ENCODE measurements at places on chromosomes 2 and 18. TPM values are rescaled to one million over a fixed set of nuclear protein-coding genes. Genes with fewer than 3 reads are reported as not detected.

The UGT1A9 gene
- not detected for polyA plus RNA-seq

The RAB6C gene
- 0.02 TPM for polyA plus RNA-seq

The RAB27B gene
- 0.68 TPM for polyA plus RNA-seq

The SP140 gene
- polyA plus RNA-seq = 0.75 TPM

The CFAP221 gene
- polyA plus RNA-seq = 0.12 TPM

The LOXL3 gene
- polyA plus RNA-seq = 47.9 TPM

The GPR39 gene
- 2.1 TPM for polyA plus RNA-seq

The SESTD1 gene
- 4.6 TPM for polyA plus RNA-seq

The DNAJC5G gene
- polyA plus RNA-seq = not detected

DNA sequence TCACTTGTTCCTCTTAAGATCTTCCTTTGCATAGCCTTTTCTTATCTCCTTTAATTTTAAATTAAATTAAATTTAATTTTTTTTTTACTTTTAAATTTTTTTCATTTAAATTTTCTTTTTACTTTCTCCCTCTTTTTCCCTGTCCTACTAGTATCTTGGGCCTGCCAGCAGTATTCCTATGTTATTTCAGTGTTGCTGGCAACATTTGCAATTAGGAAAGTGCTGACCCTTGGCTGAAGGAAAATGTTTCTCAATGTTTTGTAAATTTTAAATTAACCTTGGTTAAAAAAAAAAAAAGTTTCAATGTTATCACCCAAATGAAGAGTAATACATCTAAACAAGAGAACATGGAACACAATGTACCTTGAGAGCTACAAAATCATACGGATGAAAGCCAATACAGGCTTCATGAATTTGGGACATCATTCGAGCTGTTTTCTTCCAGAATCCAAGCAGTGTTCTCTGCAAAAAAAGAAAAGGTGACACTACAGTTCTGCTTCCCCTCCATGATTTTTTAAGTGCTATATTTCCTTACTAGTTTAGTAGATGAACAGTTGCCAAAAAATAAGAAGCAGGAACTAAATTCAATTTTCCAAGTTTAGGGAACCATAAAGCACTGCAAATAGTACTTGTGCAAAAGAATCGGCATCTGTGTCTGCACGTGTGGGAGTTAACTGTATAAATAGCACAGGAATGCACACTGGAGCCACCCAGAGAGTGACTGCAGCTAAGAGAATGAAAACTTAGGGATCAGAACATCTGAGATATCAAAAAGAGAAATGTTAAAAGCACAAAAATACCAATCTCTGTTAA, 55.8 kb downstream of the ICA1L start:
- DNase-seq = no peak
- H3K4me1 ChIP-seq = no peaks in the 10 kb centered on the region
- H3K36me3 ChIP-seq = peaks cover 18% of the 10 kb centered on the region
- H3K4me3 ChIP-seq = no peak overlapping the region

GRCh38 chr18:11994703-11995444, 13.6 kb downstream of the IMPA2 start:
- peaks cover 79% of the 10 kb centered on the region for H3K27me3 ChIP-seq
- H3K27ac ChIP-seq = no peak overlapping the region
- DNase-seq = no peak
- H3K4me3 ChIP-seq = no peak overlapping the region

DNA sequence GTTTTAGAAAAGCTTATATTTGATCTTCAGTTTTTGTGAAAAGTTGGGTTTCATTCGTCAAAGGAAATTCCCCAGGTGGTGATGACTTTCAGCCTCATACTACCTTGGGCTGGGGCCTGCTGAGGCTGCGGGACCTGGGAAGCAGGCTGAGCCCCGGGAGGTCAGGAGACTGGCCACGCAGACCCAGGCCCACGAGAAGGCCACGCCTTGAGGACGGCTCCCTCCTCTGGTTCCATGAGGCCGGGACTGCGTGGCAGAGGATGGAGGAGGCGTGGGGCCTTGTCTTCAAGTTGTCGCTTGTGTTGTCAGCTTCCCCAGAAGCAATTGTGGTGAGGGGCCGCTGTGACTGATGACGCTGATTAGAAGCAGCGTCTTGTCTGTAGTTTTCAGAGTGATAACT, 11.8 kb downstream of the CNDP2 start:
- no peak overlapping the region for H3K27ac ChIP-seq
- H3K4me1 ChIP-seq = no peaks in the 10 kb centered on the region
- no peak for DNase-seq
- peaks cover 13% of the 10 kb centered on the region for H3K36me3 ChIP-seq
- no peaks in the 10 kb centered on the region for H3K27me3 ChIP-seq
- H3K4me3 ChIP-seq = no peak overlapping the region

GRCh38 chr2:39469807-39470206, 32.7 kb upstream of the MAP4K3 start:
- H3K36me3 ChIP-seq = no peaks in the 10 kb centered on the region
- H3K4me1 ChIP-seq = peaks cover 5% of the 10 kb centered on the region
- no peak for DNase-seq
- H3K27ac ChIP-seq = peak overlapping the region; percentile 29

DNA sequence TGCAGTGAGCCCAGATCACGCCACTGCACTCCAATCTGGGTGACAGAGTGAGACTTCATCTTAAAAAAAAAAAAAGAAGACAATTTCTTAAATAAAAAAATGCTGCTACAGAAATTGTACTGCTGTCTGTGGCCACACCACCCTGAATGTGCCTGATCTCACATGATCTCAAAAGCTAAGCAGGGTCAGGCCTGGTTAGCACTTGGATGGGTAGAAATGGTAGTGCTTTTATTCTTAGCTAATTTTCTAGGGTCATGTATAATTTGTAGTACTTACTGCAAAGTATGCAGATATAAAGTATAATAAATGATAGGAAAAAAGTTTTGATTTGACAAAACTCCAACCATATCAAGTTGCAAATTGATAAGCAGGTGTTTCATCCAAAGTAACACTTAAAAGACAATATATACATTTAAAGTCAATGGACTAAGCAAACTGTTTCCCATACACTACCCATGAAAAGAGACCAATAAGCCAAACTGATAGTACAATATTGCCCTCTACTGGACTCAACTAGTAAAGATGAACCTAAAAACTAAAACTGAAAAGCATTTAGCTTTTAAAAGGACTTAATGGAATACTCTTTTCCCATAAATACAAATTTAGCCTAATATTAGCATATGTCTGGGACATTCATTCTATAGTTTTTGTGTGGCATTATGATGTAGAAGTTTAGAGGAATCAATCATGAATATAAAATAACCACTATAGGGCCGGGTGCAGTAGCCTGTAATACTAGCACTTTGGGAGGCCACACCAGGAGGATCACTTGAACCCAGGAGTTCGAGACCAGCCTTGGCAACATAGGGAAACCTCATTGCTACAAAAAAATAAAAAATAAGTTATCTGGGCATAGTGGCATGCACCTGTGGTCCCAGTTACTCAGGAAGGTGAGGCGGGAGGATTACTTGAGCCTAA, 18.6 kb upstream of the PEX13 start:
- no peaks in the 10 kb centered on the region for H3K36me3 ChIP-seq
- no peak overlapping the region for H3K4me3 ChIP-seq
- H3K27me3 ChIP-seq = no peaks in the 10 kb centered on the region
- peak; percentile 52 for DNase-seq
- no peaks in the 10 kb centered on the region for H3K4me1 ChIP-seq

DNA sequence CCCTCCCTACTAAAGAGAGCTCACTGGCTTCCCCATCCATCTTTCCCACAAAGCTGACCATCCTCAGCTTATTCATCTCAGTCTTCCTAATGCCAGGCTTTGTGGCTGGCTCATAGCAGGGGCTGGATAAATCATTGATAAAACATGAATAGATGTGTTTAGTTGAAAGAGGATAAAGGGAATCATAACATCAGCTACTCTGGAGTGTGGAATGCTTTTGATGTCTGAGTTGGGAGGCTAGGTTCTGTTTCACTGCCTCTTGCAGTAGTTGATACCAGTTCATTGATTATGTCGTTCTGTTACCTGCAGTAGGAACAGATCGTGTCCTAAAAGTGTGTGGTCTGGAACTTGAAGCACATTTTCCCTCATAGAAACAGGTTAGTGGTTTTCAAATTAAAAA, 66.3 kb upstream of the HK2 start:
- H3K36me3 ChIP-seq = no peaks in the 10 kb centered on the region
- no peak for DNase-seq
- H3K4me3 ChIP-seq = no peak overlapping the region
- peaks cover 9% of the 10 kb centered on the region for H3K4me1 ChIP-seq
- H3K27ac ChIP-seq = no peak overlapping the region

- peaks cover 54% of the 10 kb centered on the region for H3K36me3 ChIP-seq
- no peak for DNase-seq
- H3K4me1 ChIP-seq = no peaks in the 10 kb centered on the region
- H3K4me3 ChIP-seq = no peak overlapping the region
- H3K27me3 ChIP-seq = no peaks in the 10 kb centered on the region
- H3K27ac ChIP-seq = no peak overlapping the region
Measured at GRCh38 chr2:231212329-231212845, 14.0 kb downstream of the ARMC9 start.

DNA sequence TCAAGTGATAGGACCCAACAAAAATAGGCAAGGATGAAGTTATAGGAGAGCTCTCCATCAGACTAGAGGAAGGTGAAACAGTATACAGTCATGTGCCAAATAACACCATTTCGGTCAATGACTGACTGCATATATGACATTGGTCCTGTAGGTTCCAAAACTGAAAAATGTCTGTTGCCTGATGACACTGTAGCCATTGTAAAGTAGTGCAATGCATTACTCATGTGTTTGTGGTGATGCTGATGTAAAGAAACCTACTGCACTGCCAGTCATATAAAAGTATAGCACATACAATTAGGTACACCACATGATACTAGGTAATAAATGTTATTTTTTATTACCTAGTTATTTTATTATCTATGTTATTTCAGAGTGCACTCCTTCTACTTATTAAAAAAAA, 147.9 kb downstream of the GREB1L start:
- no peaks in the 10 kb centered on the region for H3K4me1 ChIP-seq
- H3K36me3 ChIP-seq = no peaks in the 10 kb centered on the region
- H3K4me3 ChIP-seq = no peak overlapping the region

GRCh38 chr18:9968081-9968848, 54.4 kb downstream of the VAPA start:
- peaks cover 3% of the 10 kb centered on the region for H3K4me1 ChIP-seq
- H3K4me3 ChIP-seq = no peak overlapping the region
- no peak overlapping the region for H3K27ac ChIP-seq
- H3K27me3 ChIP-seq = no peaks in the 10 kb centered on the region
- H3K36me3 ChIP-seq = no peaks in the 10 kb centered on the region
- DNase-seq = no peak

DNA sequence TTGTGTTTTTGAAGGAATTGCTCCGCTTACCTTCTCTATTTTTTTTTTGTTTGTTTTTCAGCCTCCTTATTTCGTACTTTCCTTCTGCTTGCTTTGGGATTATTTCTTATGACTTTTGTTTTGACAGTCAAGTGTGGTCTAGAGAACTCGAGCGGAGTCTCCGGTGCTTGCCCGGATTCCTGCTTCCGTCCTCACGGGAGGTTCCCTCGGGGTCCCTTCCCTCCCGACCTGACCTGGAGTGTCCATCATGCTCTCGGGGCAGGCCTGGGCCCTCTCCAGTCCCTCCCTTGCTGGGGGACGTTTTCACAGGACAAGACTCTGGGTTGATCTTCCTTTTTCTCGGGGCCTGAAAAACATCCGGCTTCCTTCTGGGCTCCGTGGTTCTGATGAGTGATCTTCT, 45.9 kb downstream of the CTDP1 start:
- no peaks in the 10 kb centered on the region for H3K27me3 ChIP-seq
- H3K36me3 ChIP-seq = peaks cover 24% of the 10 kb centered on the region
- no peak for DNase-seq
- no peaks in the 10 kb centered on the region for H3K4me1 ChIP-seq
- H3K27ac ChIP-seq = no peak overlapping the region

DNA sequence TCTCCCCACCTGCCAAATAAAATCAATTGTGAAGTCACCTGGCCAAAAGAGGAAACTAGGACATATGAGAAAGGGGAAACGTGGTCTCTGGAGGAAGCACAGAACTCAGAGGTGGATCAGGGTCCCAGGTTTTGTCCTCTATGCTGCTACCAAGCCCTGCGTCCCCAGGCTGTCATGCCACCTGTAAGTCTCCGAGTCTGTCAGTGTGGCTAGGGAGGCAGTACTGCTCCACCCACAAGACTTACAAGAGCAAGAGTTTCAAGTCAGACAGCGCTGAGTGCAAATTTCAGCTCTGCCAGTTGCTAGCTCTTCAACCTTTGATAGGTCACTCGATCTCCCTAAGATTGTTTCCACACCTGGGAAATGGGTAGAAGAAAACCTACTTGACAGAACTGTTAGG, 98.6 kb downstream of the C1QL2 start:
- no peaks in the 10 kb centered on the region for H3K4me1 ChIP-seq
- H3K4me3 ChIP-seq = no peak overlapping the region
- H3K27ac ChIP-seq = no peak overlapping the region
- no peak for DNase-seq
- no peaks in the 10 kb centered on the region for H3K36me3 ChIP-seq
- no peaks in the 10 kb centered on the region for H3K27me3 ChIP-seq

- no peaks in the 10 kb centered on the region for H3K4me1 ChIP-seq
- H3K4me3 ChIP-seq = no peak overlapping the region
- H3K27me3 ChIP-seq = no peaks in the 10 kb centered on the region
- no peak for DNase-seq
Measured at GRCh38 chr2:129191530-129191929, 787.9 kb upstream of the RAB6C start.

GRCh38 chr18:63421514-63421913, 762 bp downstream of the VPS4B start:
- H3K27me3 ChIP-seq = no peaks in the 10 kb centered on the region
- peak overlapping the region; percentile 74 for H3K4me3 ChIP-seq
- H3K27ac ChIP-seq = peak overlapping the region; percentile 90
- H3K4me1 ChIP-seq = no peaks in the 10 kb centered on the region
- H3K36me3 ChIP-seq = peaks cover 15% of the 10 kb centered on the region

DNA sequence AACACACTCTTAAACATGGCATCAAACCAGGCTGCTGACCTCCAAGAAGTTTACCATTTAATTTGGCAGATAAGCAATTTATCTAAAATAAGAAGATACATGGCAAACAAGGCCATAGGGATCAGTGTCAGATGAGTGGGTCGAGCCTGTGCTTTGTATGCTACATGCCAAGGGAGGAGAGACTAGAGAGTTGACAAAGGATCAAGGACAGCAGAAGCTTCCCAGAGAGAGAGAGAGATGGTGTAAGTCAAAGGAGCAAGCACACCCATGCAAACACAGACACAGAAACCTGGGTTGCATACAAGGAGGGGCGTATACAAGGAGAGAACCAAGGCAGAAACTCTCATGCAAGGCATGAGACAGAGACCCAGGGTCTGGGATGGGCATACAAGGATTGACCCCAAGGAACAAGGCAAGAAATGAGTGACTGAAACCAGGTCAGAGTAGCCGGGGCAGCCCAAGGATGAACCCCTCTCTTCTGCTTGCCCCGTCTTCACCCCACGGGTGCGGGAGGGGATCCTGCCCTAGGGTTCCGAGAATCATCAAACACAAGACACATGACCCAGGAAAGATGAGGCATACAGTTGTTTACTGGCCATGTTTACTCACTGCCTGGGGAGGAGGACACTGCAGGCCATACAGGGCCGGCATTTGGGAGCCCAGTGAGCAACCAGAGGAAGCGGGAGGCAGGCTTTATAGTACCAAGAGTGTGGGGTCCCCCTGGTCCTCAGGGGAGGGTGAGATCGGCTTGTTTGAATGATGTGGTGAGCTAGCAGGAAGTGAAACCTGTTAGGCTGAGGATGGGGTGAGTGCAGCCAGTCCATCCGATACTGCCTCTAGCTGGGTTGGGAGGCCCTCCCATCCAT, 529.2 kb upstream of the ID2 start:
- no peak overlapping the region for H3K27ac ChIP-seq
- H3K27me3 ChIP-seq = no peaks in the 10 kb centered on the region
- no peak overlapping the region for H3K4me3 ChIP-seq
- no peak for DNase-seq

- no peaks in the 10 kb centered on the region for H3K27me3 ChIP-seq
- no peak overlapping the region for H3K27ac ChIP-seq
- DNase-seq = no peak
- H3K4me1 ChIP-seq = no peaks in the 10 kb centered on the region
Measured at GRCh38 chr2:202627042-202627441, 7.7 kb upstream of the FAM117B start.

Data from SK-N-SH (cell line).